ENCODE measurements at places on chromosomes 13 and 19.

DNA sequence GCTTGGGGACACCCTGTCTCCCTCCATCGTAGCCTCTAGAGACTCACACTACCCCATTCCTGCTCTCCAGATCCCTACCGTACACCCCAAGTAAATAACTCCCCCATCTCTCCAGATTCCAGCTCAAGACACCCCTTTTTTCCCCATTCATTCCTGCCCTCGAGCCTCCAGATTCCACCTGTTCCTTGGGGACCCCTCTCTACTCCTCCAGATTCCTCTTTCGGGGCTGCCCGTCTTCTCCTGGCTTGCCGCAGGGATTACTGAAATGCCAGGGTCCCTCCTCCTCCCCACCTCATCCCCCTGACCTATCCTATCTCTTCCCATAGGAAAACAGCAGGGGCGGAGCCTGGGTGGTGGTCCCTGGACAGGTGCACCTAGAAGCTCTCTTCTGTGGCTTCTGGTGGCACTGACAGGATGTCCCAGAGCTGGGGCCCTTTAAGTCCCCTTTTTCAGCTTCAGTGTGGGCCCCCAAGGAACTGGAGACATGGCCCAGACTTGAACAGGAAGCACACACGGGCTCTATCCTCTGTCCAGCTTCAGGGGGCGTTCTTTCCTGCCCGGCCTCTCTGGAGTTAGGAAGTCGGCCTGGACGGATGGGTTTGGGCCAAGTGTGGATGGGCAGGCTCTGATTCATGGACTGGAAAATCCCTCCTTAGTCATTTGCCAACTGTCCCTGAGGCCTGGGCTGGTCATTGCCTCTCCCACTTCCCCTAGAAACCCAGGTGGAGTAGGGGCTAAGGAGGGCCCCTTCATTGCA, 1.2 kb downstream of the ZSWIM4 start:
- no peak for DNase-seq

DNA sequence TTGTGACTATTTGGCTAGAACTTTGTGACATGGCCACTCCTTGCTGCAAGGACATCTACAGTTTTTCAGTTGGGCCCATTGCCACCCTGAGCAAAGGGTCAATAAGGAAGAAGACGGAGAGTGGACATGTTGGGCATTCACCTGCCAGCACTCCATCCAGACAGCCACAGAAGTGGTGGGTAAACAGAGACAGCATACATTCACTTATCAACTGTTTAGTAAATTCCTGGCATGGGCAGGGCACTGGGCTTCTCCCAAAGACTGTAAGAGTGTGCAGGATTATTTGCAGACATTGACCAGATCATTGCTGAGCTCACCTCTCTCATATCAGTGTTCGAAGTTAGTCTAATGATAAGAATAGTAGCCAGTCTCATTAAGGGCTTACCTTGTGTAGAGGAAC, 29.2 kb downstream of the SIPA1L3 start:
- DNase-seq, result peak; percentile 24

GRCh38 chr13:93477238-93477637, 250.6 kb downstream of the GPC6 start:
- DNase-seq, result no peak

DNA sequence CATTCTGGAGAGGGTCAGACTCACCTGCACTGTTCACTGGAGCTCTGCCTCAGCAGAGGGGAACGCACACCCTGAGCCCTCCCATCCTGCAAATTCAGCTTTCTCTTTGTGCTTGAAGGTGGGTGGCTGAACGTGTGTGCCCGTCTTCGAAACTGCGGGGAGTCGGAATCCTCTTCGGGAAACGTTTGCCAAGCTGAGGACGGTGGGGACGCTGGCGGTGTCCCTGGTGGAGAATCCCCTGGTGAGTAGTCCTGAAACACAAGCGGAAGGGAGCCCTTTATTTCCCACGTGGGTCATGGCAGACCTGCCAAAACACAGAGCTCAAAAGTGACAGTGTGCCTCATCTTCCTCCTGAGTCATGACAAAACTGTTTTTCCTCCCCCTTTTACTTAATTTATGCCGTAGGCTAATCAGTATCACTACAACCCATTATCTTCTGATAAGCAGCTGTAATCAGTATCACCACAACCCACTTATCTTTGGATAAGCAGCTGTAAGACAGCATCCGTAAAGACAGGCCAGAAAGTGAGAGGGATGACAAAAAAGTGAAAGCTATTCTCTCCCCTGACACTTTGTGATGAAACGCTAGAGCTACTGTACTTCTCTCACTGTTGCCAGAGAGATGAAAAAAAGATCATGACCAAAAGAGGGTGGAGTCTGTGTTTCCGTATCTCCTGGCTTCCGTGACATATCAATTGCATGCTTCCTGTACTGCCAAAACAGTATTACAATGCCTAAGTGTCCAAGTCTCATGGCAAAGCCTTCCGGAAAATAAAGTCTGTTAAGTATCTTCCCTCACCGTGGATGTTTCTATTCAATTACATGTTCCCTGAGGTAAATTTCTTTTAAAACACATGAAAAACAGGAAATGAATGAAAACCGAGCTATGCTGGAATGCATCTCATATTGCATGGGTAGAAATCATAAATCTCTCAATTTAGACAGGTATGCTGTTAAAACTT, 155.5 kb downstream of the TBC1D4 start:
- no peak for DNase-seq

Data from SHP77 (cell line).